ENCODE measurements at places on chromosomes 13 and 19.

DNA sequence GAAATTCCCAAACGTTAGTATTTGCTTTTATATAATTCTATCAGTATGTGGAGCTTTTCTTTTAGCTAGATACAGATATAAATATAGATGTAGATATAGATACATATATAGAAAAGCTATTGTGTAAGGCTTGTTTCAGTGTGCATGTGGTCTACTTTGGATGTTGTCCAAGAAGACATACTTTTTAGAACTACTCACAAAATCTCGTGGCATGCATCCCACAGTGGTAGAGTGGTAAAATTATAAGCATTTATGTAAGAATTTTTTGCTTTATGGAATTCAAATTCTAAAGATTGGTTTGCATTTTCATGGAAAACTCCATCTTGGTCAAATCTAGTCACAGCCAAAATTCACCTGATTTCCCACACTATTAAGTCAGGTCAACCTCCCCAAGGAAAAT, 880.4 kb downstream of the EFNB2 start:
- no peak for DNase-seq

DNA sequence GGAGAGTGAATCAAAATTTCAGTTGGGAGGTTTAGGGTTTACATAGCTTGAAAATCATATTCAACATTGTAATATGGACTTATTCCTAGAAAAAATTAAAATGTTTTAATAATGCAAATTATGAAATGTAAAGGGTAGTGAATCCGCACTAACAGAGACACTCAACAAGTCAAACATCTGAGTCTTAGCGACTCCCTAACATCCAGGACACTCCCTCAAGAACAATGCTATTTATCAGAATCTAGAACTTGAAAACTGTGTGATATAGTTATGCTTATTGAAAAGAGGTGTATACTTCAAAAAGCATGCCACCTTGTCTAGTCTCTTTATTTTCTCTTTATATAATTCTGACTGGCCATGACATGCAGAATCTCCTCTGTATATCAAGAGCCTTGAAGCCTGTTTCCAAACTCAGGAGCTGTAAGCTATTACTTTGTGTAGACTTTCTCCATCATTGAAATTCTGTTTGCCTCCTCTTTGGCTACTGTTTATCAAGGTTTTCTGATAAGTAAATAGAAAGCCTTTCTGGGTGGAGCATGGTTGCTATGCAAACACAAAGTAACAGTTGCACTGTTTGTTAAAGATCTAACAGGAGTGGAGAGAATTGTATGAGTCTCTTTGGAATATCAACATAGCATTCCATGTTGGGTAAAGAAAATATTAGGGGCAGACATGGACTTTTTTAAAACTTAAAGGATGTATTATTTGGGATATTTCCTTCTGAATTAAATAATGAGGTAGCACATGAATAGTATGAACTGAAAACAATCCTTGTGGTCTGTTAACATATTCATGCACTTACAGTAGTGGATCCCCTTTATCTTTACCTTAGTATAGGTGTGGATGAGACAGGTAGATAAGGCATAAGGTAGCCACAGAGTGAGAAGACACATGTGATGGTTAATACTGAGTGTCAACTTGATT, 56.4 kb upstream of the MBNL2 start:
- DNase-seq: no peak

DNA sequence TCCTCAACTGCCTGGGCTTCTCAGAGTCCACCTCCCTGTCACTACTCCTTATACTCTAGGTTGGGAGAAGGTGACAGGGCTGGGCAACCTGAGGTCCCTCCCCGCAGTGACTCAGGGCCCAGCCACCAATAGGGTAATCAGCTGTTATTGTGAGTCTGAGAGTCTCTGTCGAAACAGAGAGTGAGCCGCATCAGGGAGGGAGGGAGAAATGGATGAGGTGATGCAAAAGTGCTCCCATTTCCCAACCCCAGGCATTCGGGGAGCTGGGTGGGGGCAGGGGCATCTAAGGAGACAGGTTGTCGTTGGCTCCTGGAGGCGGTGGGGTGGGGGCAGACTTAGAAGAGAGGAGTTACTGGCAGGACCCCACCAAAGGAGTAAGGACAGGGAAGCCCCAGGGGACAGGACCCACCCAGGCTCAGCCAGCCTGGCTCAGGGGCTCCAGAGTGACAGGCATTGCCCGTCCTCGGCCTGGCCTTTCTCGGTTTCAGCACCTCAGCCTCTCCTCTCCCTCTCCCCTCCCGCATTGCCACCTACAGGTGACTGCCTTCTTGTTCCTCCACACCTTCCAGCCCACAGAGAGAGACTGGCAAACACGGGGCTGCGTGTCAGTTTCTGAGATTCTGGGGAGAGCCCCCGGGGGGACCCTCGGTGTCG, at the start of gene DMKN:
TSS of gene DMKN (minus strand) at position 22 of the 654 bp plus-strand sequence. CDS start 174 bp downstream, outside the sequence.
- no peak for DNase-seq

- DNase-seq: no peak
Observed at GRCh38 chr13:113821847-113822246, 42.0 kb downstream of the GAS6 start.

- no peak for DNase-seq
Observed at GRCh38 chr19:4442819-4443146, 14.8 kb downstream of the UBXN6 start.

GRCh38 chr13:25281935-25282332, 5.4 kb downstream of the MTMR6 start:
- no peak for DNase-seq

GRCh38 chr13:67574320-67575233, 344.4 kb upstream of the PCDH9 start:
- DNase-seq: no peak

- DNase-seq: no peak
Observed at GRCh38 chr13:48491423-48492095, 41.3 kb downstream of the RCBTB2 start.

GRCh38 chr19:51141181-51141580, 920 bp upstream of the SIGLEC7 start:
- no peak for DNase-seq

Data from anterior cingulate cortex (tissue), 58 donors.